LNCaP clone FGC (cell line): ENCODE measurements at places on chromosomes 11 and 22.

DNA sequence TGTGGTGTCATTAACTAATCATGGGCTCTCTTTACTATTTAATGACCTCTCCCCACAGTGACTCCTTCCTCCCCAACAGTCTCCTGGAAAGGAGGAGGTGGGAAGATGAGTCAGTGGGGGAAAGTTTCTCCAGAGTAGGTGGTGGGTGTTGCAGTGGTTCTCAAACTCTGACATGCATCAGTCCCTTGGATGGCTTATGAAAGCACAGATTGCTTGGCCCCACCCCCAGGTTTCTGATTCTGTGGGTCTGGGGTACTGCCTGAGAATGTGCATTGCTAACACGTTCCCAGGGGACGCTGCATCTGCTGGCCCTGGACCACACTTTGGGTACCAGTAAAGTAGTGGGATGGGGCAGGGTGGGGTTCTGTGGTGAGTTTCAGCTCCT is 9.8 kb downstream of the CD82 start:
- DNase-seq, result no peak

DNA sequence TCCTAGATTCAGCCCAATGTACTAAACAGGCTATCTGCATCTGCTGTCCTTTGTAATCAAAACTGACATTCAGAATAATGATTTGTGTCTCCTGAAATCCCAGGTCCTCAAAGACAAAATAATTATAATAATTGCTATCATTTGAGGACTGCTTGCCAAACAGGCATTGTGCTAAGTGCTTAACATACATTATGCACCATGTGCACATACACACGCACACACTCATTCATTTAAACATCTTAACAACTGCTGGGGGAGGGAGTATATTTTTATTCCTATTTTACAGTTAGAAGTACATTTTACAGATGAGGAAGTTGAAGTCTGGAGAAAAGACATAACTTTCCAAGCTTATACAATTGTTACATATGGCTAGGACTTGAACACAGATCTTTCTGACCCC is 308.0 kb upstream of the ZC3H12C start:
- no peak for DNase-seq

DNA sequence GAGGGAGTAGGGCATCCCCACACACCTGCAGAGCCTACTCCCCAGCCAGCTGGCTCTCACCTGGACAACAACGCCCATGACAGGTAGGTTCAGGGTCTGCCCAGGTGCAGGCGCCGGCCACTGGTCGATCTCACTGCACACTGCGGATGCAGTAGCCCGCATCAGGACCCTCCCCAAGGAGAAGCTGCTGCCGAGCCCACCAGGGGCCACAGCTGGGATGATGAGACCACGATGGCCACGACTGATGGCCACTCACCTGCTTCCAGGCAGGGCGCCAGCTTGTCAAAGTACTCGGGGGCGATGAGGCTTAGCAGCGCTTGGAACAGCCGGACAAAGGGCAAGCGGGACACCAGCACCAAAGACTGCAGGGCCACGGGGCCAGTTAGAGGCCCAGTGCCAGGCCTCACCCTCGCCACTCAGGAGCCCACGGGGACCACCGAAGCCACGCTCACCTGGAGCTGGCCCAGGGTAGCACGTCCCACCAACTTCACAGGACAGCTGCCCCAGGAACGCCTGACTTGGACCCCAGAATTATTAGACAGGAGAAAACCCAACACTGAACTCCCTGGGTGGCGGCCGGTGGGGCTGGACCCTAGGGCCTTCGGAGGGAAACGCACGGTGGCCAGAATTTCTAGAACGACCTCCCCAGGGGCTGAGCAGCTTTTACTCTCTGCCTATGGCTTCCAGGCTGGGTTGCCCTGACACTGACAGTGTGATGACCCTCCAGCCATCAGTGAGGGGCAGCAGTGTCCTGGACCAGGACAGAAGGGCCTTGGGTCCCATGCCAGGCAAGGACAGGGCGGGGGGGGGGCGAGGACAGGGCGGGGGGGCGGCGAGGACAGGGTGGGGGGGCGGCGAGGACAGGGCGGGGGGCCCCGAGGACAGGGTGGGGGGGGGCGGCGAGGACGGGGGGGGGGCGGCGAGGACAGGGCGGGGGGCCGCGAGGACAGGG is 8.9 kb upstream of the PLXNB2 start:
- no peak for DNase-seq

- DNase-seq, result no peak
Observed at GRCh38 chr22:32721328-32722180, 80.0 kb upstream of the TIMP3 start.

DNA sequence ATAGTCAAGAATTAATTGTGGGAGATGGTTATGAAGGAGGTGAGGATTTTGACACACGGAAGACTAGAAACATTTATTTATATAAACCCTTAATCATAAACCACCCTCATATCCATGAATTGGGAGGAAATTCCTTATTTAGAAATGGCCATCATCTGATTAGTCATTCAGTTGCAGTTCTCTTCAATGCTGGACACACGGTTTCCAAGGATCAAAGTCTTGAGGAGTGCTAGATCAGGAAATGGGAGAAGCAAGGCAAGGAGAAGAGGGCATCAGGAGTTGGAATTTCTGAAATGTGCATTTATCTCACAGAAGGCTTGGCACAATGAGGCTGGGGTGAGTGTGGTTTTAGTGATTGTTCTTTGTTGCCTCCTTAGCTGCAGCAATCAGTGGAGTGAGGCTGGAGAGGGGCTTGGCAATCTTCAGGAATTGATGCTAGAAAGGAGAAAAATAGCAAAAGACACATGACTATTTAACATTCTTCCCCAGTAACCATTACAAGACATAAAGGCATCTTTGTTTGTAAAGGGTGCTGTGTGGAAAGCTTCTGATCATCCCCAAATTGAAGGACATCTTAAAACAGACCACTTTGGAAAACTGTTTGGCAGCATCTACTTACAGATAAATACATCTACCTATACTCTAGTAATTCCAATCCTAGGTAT is 21.6 kb upstream of the GDPD4 start:
- no peak for DNase-seq

GRCh38 chr11:115409691-115410220 is 94.5 kb downstream of the CADM1 start:
- DNase-seq, result no peak

GRCh38 chr11:15745266-15745665 is 611.1 kb downstream of the SOX6 start:
- no peak for DNase-seq

GRCh38 chr22:19896665-19897355 is 42.1 kb upstream of the GNB1L start:
- DNase-seq, result no peak

GRCh38 chr22:46027211-46028105 is 50.5 kb upstream of the WNT7B start:
- no peak for DNase-seq

DNA sequence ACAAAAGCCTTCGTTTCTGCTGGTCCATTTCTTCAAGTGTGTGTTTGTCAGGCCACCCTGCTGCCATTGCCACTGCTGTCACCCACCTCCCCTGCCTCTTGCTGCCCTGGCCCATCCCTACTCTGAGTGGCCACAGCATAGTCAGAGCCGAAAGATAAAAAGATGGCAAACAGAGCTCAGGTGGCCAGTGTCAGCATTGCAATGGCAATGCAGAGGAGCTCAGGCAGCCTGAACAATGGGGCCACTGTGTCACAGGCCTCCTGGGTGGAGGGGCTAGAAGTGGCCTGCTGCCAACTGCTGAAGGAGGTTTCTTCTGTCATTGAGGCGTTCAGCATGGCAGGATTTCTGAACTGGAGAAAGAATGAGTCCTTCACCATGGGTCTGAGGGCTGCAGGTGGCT is 137.1 kb downstream of the CSNK2A3 start:
- no peak for DNase-seq

DNA sequence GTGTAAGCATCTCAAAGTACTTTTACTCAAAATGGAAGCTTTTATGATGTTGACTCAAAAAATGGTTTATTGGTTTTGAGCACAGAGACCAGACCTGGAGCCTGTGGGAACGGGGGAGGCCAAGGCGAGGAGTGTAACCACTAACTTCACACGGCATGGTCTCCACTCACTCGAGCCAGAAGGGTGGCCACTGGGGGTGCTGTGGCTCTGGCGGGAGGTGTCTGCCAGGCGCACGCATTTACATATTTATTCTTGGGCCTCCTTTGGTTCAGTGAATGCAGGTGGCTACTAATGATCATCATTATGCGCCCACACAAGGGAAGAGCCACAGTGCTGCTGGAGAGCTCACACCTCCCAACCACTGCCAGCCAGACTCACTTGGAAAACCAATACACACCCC is 64.6 kb downstream of the FLRT1 start:
- no peak for DNase-seq

GRCh38 chr11:7600205-7600775 is 73.0 kb downstream of the CYB5R2 start:
- DNase-seq, result no peak

GRCh38 chr11:86726118-86726753 is 53.8 kb upstream of the ME3 start:
- no peak for DNase-seq

GRCh38 chr11:112339566-112339965 is 78.9 kb upstream of the PLET1 start:
- no peak for DNase-seq

DNA sequence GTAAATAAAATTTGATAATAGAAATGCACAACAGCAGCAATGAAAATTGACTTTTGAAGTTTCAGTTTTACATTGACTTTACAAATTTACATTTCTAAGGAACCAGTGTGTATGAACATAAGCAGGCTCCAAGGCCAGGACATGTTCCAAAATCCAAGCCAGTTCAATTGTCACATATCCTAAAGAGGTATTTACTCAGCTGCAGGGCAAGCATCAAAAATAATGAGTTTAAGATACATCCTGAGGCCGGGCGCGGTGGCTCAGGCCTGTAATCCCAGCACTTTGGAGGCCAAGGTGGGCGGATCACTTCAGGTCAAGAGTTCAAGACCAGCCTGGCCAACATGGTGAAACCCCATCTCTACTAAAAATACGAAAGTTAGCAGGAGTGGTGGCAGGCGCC is 39.0 kb upstream of the AKIP1 start:
- no peak for DNase-seq

DNA sequence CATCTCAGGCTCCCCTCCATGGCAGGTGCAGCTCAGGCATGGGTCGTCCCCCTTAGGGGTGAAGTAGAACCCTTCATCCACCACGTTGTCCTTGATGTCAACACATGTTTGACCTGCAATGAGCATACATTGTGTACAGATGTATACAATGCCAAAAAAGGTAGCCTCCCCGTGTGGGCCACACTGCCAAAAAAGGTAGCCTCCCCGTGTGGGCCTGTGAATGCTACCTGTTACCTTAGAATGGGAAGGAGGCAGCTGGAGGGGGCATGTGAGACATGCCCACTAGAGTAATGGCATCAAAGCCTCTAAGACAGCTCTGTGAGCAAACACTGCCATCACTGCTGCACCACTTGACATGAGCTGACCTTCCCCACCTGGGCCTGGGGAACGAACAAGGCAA is 73.7 kb downstream of the DGCR2 start:
- no peak for DNase-seq

DNA sequence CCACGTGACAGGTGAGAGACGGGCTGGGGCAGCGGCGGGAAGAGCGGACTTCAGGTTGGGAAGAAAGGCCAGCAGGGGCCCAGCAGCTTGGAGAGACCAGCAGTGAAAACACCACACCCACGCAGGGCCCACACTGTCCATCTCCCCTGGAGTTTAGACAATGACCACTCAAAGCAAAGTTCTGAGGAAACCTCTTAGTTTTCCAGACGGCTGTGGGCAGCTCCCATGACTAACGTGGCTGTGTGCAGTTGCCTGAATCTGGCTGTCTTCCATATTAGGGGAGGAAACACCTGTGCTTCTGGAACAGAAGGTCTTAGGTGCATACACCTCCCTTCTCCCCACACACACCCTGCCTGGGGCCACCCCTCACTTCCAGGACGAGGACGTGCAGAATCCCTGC is 70.6 kb upstream of the TTLL12 start:
- no peak for DNase-seq

DNA sequence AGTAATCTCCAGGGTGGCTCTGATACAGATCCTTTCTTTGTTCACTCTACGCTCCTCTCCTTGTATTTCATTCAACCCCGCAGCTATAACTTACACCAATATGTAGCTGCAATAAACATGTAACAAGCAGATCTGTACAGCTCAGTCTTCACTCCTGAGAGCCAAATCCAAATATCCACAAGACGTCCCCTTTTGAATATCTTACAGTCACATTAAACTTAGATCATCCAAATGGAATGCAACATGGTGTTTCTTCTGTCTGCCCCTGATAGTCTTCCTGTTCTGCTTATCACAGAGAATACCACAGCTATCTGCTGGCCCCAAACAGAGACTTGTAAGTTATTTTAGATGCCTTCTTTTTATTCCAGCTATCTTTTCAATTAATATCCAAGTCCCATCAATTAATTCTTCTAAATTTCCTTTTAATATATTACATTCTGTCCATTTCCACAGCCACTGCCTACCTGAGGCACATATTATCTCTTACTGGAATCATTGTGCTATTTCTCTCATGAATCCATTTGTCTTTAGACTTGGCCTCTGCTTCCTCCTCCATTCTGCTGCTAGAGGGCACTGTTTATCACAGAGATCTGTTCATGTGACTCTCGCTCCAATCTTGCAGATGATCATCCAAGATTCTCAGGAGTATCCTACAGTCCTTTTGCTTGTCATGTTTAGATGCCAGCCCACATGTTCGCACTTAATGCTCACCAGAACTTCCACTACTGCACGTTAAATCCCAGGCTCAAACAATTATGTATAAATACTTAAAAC is 908.6 kb downstream of the NTM start:
- no peak for DNase-seq

- no peak for DNase-seq
Observed at GRCh38 chr11:9765320-9766101, 101.6 kb downstream of the SWAP70 start.

DNA sequence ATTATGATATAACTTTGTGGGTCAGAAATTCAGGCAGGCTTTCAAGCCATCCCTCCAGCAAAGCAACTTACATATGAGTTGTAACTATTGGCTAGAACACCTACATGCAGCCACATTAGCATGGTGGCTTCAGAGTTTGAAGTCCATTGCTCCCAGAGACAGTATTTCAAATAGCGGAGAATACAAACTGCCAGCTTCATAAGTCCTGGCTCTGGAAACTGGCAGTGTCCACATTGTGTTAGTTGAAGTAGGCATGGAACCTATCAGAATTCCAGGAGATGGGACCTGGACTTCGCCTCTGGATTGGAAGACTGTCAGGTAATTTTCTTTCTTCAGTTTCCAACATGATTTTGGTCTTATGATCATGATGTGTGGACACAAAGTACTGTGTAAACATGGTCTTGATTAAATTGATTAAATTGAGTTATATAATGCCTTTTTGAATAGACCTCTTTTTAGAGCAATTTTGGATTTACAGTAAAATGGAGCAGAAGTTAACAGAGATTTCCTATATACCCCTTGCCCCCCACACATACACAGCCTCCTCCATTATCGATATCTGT is 209.9 kb upstream of the NAV2 start:
- no peak for DNase-seq

GRCh38 chr11:104573441-104573990 is 324.7 kb downstream of the CASP12 start:
- no peak for DNase-seq
